ENCODE measurements at places on chromosomes 6 and 20.

GRCh38 chr20:56793916-56794315 lies 164.8 kb downstream of the TFAP2C start:
- DNase-seq: no peak

GRCh38 chr6:141953072-141953471 lies 179.7 kb upstream of the GJE1 start:
- no peak for DNase-seq

DNA sequence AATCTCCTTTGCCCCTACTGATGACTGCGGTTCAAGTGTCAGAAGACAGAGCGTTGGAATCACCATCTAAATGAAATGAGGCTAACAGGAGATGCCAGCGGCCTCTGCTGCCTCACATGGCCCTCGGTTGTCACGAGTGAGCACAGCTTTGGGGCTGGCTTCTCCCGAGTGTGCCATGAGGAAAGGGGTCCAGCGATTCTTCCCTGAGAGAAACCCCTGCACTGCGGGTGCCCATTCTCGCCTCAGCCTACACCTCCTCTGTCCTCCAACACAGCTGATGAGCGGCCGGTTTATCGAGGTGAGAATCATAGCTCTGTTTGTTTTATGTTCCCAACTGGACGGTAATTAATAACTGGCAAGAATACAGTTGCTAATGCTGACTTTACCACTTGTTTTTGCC lies 144.7 kb upstream of the RPS6KA2 start:
- DNase-seq: no peak

DNA sequence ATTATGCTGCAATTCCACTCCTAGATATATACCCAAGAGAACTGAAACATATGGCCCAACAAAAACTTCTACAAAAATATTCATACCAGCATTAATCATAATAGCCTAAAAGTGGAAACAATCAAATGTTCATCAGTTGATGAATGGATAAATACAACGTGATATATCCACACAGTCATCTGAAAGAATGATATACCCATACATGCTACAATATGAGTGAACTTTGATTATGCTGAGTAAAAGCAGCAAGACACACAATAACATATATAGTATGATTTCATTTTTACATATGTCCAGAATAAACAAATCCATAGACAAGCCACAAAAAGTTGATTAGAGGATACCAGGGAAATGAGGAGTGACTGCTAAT lies 30.7 kb downstream of the CDK19 start:
- no peak for DNase-seq

- no peak for DNase-seq
These were observed 78.4 kb upstream of the SLC22A23 start for GRCh38 chr6:3535033-3535775.

- no peak for DNase-seq
These were observed 772.8 kb upstream of the GJE1 start for GRCh38 chr6:141359953-141360352.

DNA sequence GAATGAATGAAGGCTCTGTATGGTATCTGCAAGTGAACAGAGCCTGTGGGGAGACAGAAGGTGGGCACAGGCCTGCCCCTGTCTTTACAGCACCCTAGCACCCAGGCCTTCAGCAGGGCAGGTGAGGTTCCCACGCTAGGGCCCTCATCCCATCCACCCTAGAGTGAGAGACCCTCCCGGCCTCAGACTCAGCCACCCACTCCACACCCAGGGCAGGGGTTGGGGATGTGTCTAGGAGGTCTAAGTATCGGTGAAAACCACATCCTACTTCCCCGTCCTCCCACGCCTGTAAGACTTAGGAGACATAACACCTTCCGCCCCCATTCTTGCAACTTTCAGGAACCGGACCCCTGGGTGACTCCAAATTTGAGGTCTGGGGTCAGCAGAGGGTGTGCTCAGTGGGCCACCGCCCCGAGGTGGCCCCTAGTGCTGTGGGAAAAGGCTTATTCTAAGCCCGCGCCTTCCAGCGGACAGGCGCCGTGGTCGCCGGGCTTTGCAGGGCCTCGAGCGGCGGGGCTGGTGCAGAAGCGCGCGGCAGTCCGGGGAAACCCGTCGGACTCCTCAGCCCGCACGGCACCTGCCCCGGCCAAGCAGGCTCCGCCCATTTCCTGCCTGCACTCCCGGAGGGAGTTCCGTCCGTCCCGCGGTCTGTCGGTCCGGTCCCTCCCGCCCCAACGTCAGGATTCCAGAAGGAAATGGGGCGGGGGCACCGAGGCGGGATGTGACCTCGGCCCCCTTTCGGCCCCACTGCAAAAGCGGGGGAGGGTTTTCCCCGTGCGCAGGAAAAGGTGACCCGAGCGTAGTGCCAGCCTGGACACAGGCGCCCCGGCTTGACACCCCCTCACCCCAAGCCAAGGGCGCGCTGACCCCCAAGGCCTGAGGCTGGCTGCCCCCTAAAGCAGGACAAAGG lies 868 bp downstream of the SAMD10 start:
- peak; percentile 56 for DNase-seq

- no peak for DNase-seq
These were observed 64.4 kb upstream of the KCNG1 start for GRCh38 chr20:51087266-51087665.

DNA sequence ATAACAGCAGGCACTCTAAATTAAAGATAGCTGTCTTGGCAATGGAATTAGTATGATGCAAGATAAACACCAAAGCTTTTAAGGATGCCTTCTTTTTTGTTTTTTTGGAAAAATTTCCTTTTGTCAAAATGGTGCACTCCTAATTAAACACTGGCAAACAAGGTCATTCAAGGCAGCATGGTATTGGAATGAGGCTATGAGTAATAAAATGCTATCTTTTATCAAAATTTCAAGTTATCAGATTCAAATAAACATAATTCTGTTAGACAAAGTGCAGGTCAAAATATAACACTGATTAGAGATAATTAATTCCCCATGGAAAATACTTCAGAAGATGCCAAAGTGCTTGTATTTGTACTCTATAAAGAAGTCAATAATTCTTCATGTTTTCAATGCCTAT lies 514.1 kb downstream of the TENT5A start:
- DNase-seq: no peak

- no peak for DNase-seq
These were observed 28.9 kb downstream of the INSM1 start for GRCh38 chr20:20396794-20397193.

DNA sequence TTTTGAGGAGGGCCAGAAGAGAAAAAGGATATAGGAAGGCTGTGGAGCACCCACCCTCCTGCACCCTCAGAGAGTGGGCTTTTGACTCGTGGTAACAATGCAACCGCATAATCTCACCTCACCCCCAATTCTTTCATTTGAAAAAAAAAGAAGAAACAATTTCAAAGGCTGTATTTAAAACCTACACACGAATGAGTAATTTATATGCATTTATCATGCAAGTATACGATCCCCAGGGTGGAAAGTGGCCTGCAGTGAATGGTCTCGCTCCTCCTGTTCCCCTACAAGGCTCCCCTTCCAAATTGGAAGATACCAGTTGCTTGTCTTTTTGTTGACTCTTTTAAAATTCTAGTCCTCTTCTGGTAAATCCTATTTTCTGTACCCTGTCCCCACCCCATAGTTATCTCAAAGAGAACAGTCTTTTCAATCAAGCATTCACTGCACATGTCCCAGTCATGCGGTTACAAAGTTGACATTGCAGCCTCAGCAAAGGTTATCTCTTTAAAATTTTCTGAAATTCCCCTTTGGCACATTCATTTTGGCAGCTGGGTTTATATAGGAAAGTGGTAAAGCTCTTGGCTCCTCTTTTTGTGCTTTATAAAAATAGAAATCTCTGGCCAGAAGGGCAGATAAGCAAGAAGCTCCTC lies 110.6 kb downstream of the ARID1B start:
- peak; percentile 59 for DNase-seq

- no peak for DNase-seq
These were observed 39.3 kb upstream of the IPCEF1 start for GRCh38 chr6:154395878-154396277.

GRCh38 chr6:35359744-35360348 lies 17.5 kb downstream of the PPARD start:
- DNase-seq: no peak

GRCh38 chr20:39541136-39541803 lies 579.1 kb downstream of the DHX35 start:
- no peak for DNase-seq

GRCh38 chr20:56506103-56506502 lies 18.4 kb upstream of the FAM209A start:
- DNase-seq: no peak

DNA sequence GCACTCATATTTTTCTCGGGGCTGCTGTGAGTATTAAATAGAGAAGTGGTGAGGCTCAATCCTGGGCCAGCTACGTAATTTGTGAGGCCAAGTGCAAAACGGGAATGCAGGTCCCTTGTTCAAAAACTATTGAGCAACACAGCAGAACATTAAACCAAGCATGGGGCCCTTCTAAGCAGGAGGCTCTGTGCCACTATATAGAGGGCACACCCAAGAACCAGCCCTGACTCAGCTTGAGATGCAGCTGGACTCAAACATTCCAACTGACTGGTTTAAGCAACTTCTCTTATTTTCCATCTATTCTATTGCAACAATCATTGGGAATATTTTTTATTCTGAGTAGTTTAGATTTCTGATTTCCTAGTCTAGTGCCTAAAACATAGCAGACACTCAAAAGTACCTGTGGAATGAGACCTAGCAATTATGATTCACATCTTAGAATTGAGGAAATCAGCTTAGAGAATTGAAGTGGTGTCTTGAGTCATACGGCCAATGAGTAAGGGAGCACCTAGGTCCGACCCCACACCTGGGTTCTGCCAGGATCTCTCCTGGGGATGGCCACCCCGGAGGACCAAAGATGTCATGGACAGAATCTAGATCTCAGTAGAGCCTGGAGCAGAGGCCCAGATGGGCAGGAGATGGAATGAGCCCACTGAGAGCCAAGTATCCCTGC lies 1.3 kb downstream of the SIRPB2 start:
- DNase-seq: no peak

DNA sequence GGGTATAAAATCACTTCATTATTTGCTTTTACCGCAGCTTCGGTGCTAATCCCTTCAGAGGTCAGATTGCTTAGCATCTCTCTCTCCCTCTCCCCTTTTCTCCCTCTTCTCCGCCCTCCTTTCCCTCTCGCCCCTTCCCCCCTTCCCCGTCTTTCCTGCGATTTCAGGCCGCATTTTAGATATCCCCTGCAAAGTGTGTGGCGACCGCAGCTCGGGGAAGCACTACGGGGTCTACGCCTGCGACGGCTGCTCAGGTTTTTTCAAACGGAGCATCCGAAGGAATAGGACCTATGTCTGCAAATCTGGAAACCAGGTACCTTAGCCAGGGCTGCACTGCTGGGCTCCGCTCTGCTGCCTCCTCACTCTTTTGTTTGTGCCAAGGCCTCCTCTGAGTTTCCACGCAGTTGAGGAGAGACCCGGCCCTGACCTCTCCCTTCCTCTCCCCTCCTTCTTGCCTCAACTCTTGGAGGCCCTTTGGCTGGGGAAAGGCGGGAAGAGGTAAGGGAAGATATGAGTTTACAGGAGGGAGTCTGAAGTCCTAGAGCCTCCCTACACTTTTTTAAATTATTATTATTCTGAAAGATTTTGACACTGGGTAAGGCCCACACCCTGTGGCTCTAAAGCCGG lies 5.6 kb downstream of the NR2E1 start:
- no peak for DNase-seq

- DNase-seq: no peak
These were observed 14.0 kb downstream of the MUCL3 start for GRCh38 chr6:30954631-30955366.

DNA sequence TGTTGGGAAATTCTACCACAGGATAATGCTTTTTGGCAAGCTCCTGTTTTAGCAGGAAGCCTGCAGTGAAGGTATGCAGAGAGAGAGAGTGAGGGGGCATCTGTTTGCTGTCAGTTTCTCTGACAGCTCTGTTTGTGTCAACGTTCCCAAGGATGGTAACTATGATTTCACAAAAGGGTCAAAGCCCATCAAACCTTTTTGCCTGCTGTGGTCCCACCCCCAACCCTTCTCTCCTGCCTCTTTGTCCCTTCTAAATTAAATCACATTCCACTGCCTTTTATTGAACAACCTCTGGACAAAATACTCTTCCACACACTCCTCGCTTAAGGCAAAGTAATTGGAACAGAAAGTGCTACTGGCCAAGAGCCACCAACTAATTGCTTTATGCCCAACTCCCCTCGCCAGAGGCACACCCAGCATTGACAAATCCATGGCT lies 128.3 kb downstream of the TSHZ2 start:
- DNase-seq: no peak

- DNase-seq: no peak
These were observed 21.9 kb downstream of the FAM229B start for GRCh38 chr6:112109262-112109661.

DNA sequence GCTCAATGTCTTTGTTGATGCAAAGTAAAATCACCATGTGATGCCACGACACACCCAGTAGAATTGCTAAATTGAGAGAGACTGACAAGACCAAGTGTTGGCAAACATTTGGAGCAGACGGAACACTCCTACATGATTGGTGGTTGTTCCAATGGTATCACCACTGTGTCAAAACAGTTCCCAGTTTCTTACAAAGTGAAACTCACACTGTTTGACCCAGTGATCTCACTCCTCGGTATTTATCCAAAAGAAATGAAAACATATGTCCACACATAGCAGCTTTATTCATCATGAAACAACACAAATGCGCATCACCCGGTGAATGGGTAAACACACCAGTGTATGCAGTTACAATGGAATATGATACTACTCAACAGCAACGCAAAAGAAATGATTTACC lies 74.0 kb upstream of the SULF2 start:
- DNase-seq: no peak

DNA sequence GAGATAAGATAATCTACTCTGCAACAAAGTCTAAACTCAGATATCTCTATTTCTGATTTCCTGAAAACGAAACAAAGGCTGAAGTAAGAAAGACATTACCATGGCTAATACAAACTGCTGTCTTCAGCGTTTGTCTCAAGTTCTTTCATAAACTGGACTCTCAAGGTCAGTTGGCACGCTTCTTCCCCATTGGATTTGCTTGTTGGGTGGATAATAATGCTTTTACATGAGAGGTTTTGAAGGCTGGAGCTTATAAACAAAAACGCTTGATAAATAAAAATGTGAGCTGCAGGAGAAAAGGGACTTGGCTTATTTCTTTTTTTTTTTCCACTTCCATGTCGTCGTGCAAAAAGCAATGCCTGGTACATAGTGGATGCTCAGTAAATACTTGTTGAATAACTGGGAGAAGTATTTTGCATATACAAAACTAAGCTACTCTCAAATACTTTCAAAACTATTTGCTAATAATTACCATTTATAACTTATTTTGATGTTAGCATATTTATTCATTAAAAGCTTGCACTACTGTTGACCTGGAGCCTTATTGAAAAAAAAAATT lies 65.7 kb upstream of the EEF1A1 start:
- DNase-seq: peak; percentile 49
